ENCODE measurements at places on chromosomes 4 and X.

GRCh38 chrX:129540722-129541184, 694 bp downstream of the OCRL start:
- no peak for DNase-seq

GRCh38 chrX:152086141-152086540, 52.2 kb downstream of the MAGEA10 start:
- no peak for DNase-seq

DNA sequence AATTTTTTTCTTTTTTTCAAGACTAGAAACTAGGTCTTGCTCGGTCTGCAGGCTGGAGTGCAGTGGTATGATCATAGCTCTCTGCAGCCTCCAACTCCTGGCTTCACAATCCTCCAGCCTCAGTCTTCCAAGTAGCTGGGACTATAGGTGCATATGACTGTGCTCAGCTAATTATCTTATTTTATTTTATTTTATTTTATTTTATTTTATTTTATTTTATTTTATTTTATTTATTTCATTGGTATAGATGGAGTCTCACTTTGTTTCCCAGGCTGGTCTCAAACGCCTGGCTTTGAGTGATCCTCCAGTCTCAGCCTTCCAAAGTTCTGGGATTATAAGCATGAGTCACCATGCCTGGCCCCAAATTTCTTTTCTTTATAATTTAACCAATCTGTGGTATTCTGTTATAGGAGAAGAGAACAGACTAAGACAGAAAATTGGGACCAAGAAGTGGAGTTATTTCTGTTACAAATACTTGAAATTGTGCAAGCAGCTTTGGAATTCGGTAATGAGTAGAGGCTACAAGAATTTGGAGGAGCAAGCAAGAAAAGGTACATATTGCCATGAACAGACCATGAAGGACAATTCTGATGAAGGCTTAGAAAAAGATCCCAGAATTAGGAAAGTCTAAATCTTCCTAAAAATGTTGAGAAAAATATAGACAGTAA, 4.0 kb upstream of the PRDM5 start:
- no peak for DNase-seq

GRCh38 chr4:1984406-1985191, 24.2 kb downstream of the NELFA start:
- DNase-seq = no peak

GRCh38 chr4:187060551-187060950, 336.9 kb upstream of the FAT1 start:
- DNase-seq = no peak

DNA sequence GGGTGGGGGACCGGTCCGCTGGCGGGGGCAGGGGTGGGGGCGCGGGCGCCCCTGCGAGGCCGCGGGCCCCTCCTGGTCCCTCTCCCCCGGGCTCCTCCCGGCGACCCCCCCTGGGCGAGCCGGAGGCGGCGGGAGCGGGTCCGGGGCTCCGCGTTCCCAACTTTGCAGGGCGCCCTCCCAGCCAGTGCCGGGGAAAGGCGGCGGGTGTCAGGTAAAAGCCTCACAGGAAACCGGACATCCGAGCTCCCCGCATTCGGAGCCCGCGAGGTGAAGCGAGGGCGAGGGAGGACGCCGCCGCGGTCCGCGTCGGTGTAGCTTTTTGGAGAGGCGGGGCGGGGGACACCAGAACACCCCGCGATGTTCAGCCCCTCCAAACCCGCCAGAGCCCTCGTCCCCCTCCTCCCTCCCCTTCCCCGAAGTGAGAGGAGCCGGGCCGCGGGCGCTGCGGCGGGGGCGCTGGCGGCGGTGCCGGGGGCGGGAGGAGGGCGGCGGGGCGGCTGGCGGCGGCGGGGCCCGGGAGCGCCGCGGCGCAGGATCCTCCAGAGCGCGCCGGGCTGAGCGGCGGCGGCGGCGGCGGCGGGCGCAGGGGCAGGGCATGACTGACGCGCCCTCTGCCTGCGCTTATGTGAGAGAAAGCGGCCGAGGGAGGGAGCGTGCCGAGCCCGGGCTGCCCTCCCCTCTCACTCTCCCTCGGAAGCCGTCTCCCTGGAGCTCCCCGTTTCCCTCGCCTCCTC, at the start of gene VEGFC:
Gene VEGFC (minus strand): TSS at position 597 of the 734 bp plus-strand sequence. CDS start 611 bp downstream, outside the sequence.
- no peak for DNase-seq

GRCh38 chrX:70132224-70132623, 1.0 kb upstream of the IGBP1 start:
- no peak for DNase-seq

DNA sequence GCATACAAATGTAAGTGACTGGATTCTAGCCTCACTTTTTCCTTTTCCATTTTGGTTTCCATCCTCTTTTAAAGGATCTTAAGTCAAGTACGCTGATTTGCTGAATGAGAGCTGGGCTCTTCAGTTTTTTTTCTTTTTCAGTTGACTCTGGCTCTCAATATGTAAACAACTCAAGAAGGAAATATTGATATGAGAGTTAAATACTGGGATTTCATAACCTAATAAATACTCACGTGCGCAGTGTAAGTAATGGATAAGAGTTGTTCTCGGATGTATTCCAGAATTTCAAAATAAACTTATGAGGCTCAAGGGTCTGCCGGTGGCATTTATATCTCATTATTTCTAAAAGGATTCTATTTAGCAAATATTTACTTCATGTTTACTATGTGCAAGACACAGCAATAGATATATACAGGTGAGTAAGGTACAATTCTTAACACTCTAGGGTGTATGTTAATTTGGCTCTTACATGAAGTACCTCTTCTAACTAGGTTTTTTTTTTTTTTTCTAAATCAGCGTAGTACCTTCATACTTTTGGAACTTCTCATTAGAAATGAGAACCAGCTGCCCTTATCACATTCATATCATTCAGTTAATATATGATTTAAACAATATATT, 11.0 kb upstream of the MAGEB10 start:
- DNase-seq = no peak

- no peak for DNase-seq
These were observed 342 bp downstream of the EOLA2 start for GRCh38 chrX:149937871-149938426.

GRCh38 chr4:8039290-8039689, 99.6 kb upstream of the AFAP1 start:
- DNase-seq = no peak

- no peak for DNase-seq
These were observed 70.1 kb upstream of the CLCN4 start for GRCh38 chrX:10086676-10087075.

DNA sequence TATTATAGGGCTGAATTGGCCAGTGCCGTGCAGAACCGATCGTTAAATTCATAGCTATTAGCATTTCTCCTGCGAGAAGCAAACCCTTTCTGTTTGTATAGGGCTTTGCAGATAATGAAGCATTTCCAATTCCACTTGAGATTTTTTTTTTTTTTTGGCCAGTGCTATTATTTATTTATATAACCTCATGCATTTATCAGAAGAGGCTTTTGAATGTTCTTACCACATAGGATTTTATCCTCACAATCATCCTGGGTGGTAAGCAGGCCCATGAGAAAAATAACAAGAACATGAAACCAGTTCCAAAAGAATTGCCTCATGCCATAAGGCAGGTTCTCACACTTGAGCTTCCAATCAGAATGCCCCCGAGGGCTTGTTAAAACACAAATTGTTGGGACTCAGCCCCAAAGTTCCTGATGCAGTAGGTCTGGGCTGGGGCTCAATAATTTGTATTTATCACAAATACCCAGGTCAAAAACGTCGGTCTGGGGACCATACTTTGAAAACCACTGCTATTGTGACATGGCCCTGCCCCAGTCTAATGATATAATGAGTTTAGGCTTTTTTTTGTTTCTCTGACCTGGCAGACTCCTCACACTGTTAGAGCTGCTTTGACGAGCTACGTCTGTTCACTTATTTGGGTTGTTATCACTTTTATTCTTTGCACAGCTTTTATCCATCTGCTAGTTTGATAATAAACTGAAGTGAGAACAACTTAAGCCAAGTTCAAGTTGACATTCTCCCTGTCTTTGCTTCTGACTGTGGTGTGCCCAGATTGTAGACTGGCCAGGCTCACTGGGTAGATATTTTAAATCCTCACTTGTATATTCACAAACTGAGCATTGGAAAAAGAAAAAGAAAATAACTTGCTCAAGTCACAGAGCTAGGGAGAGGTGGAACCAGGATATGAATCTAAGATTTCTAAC, 20.1 kb downstream of the SUPT20HL1 start:
- DNase-seq = no peak

DNA sequence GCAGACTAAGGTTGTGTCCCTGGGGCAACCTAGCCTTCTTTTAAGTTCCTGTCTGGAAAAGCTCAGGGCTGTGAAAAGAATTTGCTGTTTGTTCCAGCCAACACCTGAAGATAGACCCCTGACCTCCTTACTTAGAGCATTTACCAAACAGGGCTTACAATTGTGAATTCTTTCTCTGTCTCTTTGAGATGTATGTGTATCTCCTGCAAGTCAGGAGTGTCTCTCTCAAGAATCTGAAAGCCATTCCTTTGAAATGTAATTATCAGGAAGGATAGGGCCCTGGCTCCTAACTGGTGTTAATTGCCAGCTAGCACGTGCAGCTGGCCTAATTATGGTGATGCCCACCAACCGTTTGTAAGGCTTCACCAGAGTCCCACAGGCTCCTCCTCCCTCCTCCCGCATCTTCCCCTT, 18.2 kb downstream of the CCNG2 start:
- DNase-seq = no peak

DNA sequence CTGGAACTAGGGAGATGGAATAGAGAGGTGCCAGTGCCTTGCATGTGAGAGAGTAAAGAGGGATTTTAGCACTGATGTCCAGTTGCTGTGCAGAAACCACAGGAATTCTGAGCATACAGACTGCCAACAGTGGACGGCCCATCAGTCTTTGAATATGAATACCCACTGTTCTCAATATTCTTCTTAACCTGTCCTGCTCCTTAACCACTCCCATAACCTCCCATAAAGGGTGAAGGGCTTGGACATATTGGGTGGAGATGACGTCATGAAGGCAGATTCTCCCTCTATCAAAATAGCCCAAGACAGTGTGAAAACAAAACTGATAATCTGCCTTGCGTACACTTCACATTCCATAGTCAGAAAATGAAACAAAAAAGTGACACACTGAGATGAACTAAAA, 1313.7 kb upstream of the PABPC4L start:
- DNase-seq = no peak

GRCh38 chr4:4677556-4678522, 136.0 kb upstream of the STX18 start:
- no peak for DNase-seq

DNA sequence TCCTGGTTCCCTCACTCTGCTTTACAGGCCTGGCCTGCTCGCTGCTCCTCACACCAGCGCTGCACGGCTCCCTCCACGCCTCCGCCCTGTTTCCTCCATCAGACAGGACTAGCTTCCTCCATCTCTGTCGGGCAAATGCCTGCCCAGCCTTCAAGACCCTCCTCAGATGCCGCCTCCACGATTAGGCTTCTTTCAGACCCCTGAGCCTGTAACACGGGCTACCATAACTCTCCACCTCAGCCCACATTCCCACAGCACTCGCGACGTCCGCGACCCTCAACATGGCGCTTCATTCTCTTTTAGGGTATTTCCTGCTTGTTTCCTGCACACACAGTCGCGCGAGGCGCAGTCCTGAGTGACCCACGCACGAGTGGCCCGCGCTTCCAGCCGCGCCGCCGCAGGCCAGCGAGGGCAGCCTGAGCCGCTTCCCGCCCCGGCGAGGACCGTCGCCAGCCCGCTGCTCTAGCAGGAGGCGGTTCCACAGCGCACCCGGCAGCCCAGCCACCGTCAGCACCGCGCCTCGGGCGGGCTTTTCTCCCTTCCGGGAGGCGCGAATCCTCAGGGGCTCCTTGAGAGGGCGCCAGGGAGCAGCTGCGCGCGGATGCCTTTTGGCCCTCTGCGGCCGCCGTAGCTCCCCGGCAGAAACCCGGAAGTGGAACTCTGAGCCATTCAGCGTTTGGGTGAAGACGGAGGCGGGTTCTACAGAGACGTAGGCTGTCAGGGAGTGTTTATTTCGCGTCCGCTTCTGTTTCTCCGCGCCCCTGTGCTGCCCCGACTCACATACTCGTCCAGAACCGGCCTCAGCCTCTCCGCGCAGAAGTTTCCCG, at the start of gene FRG1:
Gene FRG1 (plus strand): TSS at position 695 of the 827 bp plus-strand sequence. CDS start 138 bp downstream, outside the sequence.
- peak; percentile 95 for DNase-seq

DNA sequence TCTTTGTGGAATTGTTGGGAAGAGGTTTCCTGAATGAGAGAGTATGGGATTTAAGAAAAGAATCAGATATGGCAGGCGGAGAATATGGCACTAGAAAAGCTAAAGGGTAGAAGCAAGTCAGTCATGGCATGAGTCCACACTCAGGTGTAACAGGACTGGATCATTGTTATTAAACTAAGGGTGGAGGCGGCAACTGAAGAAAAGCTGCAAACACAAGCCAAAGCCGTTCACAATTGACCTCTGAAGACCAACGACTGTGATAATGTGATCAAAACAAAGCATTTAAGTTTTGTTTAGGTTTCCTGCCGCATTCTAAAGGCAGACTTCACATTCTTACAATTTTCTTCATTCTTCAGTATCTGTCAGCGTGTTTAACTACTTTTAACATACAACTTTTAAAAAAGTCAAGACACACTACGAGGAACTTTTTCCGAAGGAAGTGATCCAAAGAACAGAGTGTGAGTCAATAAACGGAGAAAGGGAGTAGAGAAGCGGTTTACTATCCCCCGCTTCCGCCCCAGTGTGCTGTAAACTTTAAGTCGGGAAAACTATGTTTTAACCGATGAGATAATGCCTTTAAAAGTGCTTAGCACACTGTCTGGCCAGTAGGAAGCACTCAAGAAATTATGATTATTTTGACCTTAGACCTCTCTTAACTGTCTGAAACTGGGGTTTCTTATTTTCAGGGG, 909 bp upstream of the SLAIN2 start:
- no peak for DNase-seq

- DNase-seq = no peak
These were observed 198.8 kb downstream of the STIM2 start for GRCh38 chr4:27059446-27059845.

GRCh38 chr4:970854-971520, 2.4 kb downstream of the DGKQ start:
- no peak for DNase-seq

DNA sequence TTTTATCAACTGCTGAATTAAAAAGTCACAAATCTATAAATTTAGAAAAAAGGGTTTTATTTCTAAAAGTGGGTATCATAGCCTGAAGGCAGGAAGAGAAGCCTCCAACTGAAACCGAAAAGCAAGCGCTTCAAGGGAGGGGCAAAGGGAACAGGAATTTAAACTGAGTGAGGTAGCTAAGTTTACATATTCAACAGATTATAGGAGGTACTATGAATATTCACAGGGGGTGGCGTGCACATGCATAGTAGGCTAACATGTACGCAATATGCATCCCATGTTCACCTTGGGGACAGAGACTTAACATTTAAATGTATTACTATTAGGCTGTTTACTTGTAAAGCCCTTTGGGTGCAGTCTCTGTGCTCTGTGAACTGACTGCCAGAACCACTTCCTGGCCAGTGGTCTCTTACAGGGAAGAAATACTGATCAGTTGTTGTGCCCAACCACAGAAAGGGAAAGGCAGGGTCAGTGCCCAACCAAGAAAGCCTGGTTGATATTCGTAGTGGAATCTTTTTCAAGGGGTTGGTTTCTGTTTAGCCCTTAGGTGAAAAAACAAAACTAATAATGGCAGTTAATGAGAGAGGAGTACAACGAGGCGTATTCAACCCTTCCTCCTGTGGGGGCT, 168.7 kb upstream of the GALNTL6 start:
- DNase-seq = no peak

- no peak for DNase-seq
These were observed 146.0 kb downstream of the TBL1X start for GRCh38 chrX:9610771-9611392.

Data from stimulated activated CD8-positive, alpha-beta memory T cell treated with anti-CD3 and anti-CD28 coated beads, Interleukin-4, amount 100 ng/mL, for 4 hours (primary cell).